ENCODE measurements at places on chromosomes 12 and 14. TPM values are rescaled to one million over a fixed set of nuclear protein-coding genes. Genes with fewer than 3 reads are reported as not detected.

DNA sequence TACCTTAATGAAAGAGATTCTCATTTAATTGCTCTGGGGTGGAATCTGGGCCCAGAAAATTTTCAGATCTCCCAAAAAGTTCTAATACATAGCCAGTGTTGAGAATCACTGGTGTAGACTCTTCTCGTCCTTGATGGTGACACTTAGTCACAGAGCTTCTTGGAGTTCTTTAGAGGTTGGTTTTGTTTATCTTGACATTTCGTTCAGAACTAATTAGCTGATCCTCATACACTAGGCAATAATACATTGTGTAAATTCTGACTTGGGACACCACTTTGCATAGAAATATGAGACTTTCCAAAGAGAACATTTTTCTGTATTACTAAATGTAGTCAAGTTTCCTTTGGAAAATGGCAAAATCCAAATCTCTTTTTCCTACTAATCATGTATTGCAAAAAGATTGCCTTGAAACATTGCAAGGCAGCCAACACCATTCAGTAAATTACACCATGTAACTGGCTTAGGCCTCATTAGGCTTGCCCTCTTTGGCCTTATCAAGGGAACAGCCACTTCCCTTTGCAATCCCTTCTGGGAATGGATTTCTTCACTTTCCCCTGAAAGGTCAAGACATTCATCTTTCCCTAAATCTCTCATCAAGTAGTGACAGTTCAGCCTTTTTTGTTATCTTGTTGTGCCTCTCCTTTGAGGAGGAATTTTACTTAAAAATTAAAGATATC is 102.2 kb downstream of the PAH start:
- no peak for DNase-seq

- DNase-seq = no peak
These were observed 45.6 kb upstream of the EGLN3 start for GRCh38 chr14:33996462-33996861.

INHBC gene
- not detected for total RNA-seq

DNA sequence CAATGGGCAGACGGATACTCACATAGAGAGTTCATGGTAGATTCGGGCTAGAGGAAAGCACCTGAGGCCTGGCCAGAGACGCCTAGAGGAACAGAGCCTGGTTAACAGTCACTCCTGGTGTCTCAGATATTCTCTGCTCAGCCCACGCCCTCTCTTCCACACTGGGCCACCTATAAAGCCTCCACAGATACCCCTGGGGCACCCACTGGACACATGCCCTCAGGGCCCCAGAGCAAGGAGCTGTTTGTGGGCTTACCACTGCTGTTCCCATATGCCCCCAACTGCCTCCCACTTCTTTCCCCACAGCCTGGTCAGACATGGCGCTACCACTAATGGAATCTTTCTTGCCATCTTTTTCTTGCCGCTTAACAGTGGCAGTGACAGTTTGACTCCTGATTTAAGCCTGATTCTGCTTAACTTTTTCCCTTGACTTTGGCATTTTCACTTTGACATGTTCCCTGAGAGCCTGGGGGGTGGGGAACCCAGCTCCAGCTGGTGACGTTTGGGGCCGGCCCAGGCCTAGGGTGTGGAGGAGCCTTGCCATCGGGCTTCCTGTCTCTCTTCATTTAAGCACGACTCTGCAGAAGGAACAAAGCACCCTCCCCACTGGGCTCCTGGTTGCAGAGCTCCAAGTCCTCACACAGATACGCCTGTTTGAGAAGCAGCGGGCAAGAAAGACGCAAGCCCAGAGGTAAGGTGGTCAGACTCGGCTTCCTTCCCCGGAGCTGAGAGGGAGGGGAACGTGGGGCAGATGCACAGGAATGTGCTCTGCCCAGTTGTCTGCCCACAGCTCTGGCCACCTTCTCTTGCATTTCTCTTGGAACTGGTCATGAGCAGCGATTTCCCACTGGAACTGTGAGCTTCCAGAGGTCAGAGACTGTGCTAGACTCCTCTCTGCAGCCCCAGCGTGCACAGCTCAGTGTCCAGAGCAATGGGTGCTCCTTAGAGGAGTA is at the start of gene CD4:
Gene CD4 (plus strand): TSS at position 557 of the 953 bp plus-strand sequence. CDS start 10,611 bp downstream, outside the sequence.
- peak; percentile 53 for DNase-seq

GRCh38 chr12:92561543-92561899 is 141.3 kb upstream of the PLEKHG7 start:
- DNase-seq = no peak

DNA sequence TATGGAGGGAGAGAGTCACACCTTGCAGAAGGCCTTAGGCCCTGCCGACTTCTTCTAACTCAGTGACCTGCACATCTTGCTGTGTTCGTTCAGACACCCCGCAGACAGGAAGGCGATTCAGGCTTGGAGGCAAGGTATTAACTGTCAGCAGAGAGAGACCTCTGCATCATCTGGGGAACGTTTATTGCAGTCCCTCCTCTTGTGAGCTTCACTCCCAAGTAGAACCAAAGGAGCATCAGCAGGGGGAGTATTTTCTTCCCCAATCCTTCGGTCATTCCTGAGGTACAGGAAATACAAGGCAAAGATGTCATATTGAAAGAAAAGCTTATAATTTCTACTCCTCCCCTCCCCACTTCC is 217.9 kb downstream of the CRADD start:
- DNase-seq = no peak

DNA sequence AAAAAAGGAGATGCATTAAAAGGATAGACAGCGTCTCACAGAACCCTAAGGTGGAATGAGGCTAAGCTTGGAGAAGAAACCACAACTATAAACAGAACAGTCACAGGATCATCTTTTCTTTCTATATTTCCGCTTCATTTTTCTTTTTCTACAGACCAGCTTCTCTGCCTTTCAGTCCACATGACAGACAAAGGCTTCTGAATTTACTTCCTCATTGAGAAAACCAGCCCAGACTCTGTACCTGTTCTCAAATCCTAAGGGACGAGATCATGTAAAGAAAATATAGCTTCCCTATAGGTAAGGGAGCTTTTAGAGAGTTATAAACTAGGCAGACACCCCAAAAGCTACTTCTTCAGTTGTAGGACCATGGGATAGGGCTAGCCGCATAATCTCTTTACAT is 17.4 kb downstream of the SGPP1 start:
- no peak for DNase-seq

KRT72 gene
- not detected for total RNA-seq

GRCh38 chr12:4380332-4380731 is 820 bp upstream of the FGF23 start:
- no peak for DNase-seq

DNA sequence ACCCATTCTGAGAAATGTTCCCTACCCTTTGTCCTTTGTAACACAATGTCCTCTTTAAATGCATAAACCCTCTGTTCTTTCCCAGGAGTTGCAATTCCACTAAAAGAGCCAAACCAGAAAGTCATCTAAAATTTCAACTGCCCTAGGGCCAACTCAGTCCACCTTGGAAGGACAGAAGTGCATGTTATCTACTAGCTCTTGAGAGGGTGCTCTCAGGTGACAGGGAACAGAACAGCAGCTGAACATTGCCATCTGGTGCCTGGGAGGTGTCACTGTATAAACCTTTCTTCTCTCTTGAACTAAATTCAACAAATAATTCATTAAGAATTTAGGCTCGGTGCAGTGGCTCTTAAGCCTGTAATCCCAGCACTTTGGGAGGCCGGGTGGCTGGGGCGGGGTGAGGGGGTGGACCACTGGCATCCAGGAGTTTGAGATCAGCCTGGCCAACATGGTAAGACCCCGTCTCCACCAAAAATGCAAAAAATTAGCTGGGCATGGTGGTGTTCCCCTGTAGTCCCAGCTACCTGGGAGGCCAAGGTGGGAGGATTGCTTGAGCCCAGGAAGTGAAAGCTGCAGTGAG is 10.3 kb upstream of the FERMT2 start:
- DNase-seq = peak; percentile 48

- no peak for DNase-seq
These were observed 75.8 kb downstream of the PELI2 start for GRCh38 chr14:56194042-56194441.
